Tibial nerve (tissue), 4 donors: ENCODE measurements at places on chromosomes 6 and 20. TPM values are rescaled to one million over a fixed set of nuclear protein-coding genes. Genes with fewer than 3 reads are reported as not detected.

NPBWR2 gene
- total RNA-seq = not detected

HCK gene
- 14.9 TPM for total RNA-seq

OR2J3 gene
- not detected for total RNA-seq

SH3BGRL2 gene
- total RNA-seq = 54.6 TPM

PRDM13 gene
- total RNA-seq = not detected

ALDH8A1 gene
- 3.1 TPM for total RNA-seq

GRCh38 chr20:54606380-54606779, 131.0 kb downstream of the DOK5 start:
- no peaks in the 10 kb centered on the region for H3K36me3 ChIP-seq
- H3K4me3 ChIP-seq = no peak overlapping the region
- no peak overlapping the region for H3K27ac ChIP-seq
- H3K4me1 ChIP-seq = no peaks in the 10 kb centered on the region

DNA sequence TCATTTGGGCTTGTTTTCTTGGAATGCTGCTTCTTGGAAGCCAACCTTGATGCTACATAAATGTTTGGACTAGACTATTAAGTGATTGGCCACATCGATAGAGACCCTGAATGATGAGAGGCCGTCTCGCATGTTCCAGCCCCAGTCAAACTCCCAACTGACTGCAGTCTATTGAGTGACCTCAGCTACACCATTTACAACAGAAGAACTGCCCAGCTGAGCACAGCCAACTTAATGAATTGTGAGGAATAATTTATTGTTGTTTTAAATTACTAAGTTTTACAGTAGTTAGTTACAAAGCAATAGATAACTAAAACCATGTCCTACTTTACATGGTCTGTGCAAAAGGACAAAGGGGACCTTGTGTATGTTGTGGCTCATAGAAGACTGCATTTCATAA, 63.0 kb downstream of the PLCB4 start:
- H3K36me3 ChIP-seq = peaks cover 13% of the 10 kb centered on the region
- H3K27ac ChIP-seq = no peak overlapping the region
- H3K4me3 ChIP-seq = no peak overlapping the region
- no peaks in the 10 kb centered on the region for H3K4me1 ChIP-seq
- H3K27me3 ChIP-seq = no peaks in the 10 kb centered on the region

- DNase-seq = no peak
- H3K4me1 ChIP-seq = no peaks in the 10 kb centered on the region
- no peak overlapping the region for H3K4me3 ChIP-seq
- peaks cover 78% of the 10 kb centered on the region for H3K36me3 ChIP-seq
- H3K27ac ChIP-seq = no peak overlapping the region
Observed at GRCh38 chr6:42831237-42831636, 48.2 kb upstream of the RPL7L1 start.

DNA sequence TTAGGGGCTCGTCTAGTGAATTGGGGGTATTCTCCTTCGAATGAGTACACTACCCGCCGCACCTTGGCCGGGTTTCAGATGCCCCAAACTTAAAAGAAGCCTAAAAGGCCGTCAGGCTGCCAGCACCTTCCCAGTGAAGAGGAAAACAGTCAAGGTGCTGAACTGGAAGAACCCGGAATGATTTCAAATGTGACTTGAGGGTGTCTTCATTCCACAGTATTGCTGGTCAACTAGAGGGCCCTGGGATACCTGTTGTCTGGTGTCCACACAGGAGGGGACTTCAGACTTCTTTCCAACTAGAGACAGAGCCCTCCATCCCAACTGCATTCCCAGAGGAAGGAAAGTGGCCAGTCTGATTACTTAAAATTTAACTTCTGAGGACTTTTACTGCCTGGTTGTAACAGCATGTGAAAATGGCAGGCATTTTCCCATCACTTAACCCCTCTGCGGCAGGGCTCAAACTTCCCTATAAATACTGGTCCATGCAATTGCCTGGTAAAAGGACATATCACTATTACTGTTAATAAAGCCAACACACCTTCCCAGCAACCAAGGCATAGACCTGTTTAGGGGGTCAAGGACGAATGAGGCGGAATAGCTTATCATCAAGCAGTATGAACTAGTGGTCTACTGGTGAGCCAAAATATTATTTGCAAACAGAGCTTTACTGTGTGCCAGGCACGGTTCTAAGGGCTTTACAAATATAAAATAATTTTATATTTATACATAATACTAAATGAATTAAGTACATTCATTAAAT, 651 bp upstream of the SAMHD1 start:
- H3K36me3 ChIP-seq = no peaks in the 10 kb centered on the region
- H3K4me3 ChIP-seq = peak overlapping the region; percentile 98

- H3K4me1 ChIP-seq = no peaks in the 10 kb centered on the region
- H3K4me3 ChIP-seq = no peak overlapping the region
- no peak overlapping the region for H3K27ac ChIP-seq
- H3K36me3 ChIP-seq = no peaks in the 10 kb centered on the region
- H3K27me3 ChIP-seq = no peaks in the 10 kb centered on the region
Observed at GRCh38 chr6:131382631-131383030, 190.4 kb upstream of the ARG1 start.

DNA sequence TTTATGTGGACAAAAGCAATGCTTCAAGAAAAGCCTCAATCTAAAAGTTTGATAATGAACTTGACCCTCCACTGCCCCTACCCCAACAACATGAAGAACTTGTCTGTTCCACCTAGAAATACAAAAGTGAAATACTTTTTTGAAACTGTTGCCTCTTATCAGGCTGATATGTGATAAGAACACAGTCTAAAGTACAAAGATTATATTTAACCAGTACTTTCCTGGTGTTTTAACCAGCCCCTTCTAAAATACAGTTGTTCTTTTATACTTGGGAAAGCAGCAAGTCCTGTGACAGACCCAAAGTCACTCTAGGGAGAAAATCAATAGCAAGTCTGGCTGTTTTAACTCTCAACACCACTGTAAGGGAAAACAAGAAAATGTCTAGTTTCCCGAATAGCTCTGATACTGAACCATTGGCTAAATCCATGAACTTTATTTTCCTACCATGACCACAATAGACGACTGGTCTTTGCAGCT, 6.6 kb downstream of the OARD1 start:
- H3K4me3 ChIP-seq = no peak overlapping the region
- DNase-seq = no peak
- no peaks in the 10 kb centered on the region for H3K4me1 ChIP-seq

DNA sequence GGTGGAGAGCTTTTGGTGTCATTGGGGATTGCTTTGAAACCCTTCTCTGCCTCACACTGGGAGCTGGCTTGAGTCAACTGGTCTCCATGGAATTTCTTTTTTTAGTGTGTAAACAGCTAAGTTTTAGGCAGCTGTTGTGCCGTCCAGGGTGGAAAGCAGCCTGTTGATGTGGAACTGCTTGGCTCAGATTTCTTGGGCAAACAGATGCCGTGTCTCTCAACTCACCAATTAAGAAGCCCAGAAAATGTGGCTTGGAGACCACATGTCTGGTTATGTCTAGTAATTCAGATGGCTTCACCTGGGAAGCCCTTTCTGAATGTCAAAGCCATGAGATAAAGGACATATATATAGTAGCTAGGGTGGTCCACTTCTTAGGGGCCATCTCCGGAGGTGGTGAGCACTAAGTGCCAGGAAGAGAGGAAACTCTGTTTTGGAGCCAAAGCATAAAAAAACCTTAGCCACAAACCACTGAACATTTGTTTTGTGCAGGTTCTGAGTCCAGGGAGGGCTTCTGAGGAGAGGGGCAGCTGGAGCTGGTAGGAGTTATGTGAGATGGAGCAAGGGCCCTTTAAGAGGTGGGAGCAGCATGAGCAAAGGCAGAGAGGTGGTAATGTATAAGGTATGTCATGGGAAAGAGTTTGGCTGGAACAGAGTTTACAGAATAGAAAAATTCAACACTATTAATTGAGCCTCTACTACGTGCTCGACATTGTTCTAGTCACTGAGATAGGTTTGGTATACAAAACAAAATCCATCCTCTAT, 31.2 kb downstream of the SRSF3 start:
- peaks cover 43% of the 10 kb centered on the region for H3K4me1 ChIP-seq
- H3K27ac ChIP-seq = peak overlapping the region; percentile 30
- no peak overlapping the region for H3K4me3 ChIP-seq
- no peak for DNase-seq

DNA sequence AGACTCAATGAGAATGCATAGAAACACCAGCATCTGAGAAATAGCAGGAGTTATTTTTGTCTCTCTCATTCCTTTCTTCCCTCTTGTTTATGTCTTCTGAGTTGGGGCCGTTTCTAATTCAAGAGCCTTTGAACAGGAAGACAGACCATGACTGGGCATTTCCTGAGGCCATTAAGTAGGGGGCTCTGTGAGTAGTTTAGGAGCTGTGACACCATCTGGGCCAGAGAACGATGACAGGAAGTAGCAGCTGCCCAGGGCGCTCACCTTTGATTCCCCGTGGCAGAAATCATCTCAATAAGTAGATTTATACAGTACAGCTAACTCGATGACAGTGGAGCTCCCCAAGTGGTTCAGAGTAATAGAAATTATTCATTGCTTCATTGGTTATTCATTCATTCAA, 298.4 kb upstream of the PLN start:
- no peak overlapping the region for H3K27ac ChIP-seq
- no peak for DNase-seq
- H3K36me3 ChIP-seq = no peaks in the 10 kb centered on the region
- H3K27me3 ChIP-seq = no peaks in the 10 kb centered on the region
- H3K4me1 ChIP-seq = no peaks in the 10 kb centered on the region
- H3K4me3 ChIP-seq = no peak overlapping the region

DNA sequence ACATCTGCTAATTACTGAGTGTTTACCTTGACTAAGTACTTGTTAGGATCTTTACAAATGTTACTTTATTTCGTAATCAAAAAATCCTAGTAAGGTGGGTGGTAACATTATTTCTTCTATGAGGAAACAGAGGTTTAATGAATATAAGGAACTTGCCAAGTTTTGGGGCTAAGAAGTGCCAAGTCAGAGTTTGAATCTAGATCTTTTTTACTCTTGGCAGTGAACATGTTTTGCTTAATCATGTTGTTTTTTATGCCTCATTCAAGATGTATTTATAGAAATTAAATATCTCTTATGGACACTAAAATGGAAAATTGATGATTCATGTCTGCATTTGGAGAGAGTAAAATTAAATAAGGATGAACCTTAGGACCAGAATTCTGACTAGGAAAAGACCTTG, 393.7 kb downstream of the UTRN start:
- no peak for DNase-seq
- H3K27ac ChIP-seq = no peak overlapping the region
- H3K27me3 ChIP-seq = no peaks in the 10 kb centered on the region
- H3K4me3 ChIP-seq = no peak overlapping the region
- H3K36me3 ChIP-seq = no peaks in the 10 kb centered on the region
